Stimulated activated CD4-positive, alpha-beta T cell treated with anti-CD3 and anti-CD28 coated beads, Interleukin-1b, Interleukin-23, amount 100 ng/mL, for 1 hour (primary cell): ENCODE measurements at places on chromosomes 2 and 18.

- no peak for DNase-seq
These were observed 566.0 kb downstream of the NR4A2 start for GRCh38 chr2:155766342-155767115.

- no peak for DNase-seq
These were observed 81.4 kb downstream of the TGOLN2 start for GRCh38 chr2:85246348-85246747.

DNA sequence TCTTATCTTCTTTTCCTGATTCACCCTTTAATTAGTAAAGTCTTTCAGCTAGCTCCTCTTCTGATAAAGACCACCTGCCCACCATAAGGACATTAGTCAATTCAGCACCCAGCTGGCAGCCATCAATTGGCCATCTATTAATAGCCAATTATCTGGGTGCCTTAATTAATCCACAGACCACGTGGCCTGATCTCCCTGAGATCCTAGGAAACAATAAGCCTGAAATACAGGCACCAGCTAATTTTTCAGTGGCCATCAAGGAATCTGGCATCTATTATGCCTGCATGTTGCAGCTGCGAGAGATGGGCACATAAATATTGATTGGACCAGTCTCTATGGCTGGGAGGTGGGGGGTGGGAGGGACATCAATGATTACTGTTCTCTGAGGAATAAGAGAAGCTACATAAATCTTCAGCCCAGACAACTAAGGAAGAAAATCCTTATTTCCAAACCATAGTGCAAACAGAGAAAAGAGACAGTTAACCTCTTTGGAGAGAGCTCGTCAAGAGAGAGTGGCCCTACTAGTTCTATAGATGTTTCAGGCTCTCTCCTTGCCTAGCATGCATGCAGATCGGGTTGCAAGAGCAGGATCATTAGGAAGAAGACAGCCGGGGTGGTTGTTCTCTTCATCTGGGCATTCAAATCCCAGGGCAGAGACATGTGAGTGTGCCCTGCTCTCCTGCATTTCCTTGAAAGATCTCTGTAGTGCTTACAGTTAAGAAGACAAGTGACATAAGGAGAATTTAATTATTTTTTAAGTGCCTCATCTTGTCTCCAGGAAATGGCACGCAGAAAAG, 8.7 kb downstream of the GALNT14 start:
- DNase-seq = no peak

GRCh38 chr2:172172513-172173173, 69.9 kb upstream of the DLX2 start:
- peak; percentile 32 for DNase-seq

GRCh38 chr2:85503851-85504777, 34.9 kb upstream of the MAT2A start:
- DNase-seq = no peak

- no peak for DNase-seq
These were observed 341.8 kb upstream of the GULP1 start for GRCh38 chr2:187949859-187950258.

DNA sequence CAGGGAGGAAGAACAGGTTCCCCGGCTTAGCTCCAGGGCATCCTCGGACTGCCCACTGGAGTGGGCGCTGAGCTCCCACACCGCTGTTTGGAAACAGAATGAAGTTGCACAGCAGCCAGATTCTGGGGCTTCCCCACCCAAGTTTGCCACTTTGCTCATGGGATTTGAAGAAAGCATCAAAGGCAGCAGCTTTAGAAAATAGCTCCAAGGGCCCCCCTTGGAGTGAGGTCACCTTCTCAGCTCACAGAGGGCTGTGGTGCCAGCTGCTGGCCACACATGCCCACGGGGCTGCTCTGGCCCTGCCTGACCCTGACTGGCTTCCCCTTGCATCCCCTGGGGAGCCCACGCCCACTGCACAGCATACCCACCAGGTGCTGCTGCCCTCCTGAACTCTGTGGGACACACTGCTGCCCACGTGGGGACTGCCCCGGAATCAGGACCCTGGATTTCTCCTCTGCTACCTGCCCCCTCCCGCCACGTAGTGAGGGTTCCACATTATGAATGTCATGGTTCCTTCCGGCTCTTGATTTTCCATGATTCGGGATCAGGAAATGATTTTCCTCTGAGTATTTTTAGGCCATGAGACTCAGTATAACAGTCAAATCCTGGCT, 70.3 kb downstream of the TGOLN2 start:
- no peak for DNase-seq

GRCh38 chr2:176129813-176130146, 275 bp downstream of the HOXD8 start:
- no peak for DNase-seq

DNA sequence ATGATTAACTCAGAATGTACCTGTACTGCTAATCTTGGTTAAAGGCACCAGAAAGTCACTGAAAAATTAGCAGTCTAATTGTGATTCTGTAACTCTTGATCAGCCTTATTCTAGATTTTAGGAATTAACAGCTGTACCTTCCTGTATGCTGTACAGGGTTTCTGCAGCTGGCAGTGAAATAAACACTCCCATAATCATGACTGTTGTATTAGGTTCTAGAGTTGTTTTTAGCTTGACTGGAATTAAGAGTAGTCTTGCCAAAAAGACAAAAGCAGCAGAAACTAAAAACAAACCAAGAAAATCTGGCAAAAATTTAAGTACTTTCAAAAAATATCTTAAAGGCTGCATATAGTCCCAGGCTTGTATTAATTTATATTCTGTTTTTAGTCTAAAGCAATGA, 103.5 kb downstream of the SOS1 start:
- DNase-seq = no peak

GRCh38 chr18:21831413-21831831, 90.8 kb downstream of the MIB1 start:
- no peak for DNase-seq

- no peak for DNase-seq
These were observed 70.2 kb downstream of the PTPRM start for GRCh38 chr18:7637269-7637668.

DNA sequence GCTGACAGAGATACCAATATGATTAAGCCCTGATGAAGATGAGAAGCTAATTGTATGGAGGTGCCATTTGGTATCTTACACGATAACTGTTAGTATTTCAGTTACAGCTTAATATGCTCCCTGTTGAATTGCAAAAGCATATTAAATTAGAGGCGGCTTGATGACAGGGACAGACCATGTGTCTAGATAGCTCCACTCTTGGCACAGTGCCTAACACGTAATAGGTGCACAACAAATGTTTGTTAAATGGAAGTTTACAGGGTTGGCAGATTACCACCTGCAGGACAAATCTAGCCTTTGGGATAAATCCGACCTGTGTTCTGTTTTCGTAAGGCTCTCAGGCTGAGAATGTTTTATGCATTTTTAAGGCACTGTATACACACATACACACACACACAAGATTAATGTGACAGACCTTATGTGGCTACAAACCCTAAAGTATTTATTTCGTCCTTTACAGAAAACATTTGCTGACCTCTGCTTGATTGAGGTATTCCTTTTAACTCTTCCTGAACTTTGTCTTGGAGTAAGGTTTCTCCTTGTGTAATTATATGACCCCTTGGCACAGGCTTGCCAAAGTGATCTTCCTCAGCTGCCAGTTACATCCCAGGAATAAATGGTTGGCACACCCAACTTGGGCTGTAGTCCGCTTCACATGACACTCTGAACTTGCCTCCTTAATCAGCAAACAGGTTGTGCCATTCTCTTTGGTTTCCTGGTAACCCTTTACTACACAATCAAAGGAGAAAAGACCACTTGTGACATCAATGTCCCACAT, 348.9 kb downstream of the HRH4 start:
- no peak for DNase-seq

DNA sequence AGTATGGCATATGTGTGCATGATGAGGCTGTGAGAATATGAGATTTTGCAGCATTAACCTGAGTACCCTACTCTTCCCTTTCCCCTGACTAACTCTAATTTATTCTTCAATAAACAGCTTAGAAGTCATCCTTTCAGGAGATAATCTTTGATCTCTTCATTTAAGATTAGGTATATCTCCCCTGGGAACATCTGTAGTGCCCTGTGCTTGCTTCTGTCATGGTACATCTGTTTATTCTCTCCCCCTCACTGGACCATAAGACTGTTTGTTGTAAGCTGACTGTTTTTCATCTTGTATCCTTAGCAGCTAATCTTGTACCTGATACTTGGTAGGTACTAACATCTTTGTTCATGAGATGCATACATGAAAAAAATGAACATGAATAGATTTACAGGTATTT, 83.1 kb downstream of the MBD5 start:
- DNase-seq = no peak

DNA sequence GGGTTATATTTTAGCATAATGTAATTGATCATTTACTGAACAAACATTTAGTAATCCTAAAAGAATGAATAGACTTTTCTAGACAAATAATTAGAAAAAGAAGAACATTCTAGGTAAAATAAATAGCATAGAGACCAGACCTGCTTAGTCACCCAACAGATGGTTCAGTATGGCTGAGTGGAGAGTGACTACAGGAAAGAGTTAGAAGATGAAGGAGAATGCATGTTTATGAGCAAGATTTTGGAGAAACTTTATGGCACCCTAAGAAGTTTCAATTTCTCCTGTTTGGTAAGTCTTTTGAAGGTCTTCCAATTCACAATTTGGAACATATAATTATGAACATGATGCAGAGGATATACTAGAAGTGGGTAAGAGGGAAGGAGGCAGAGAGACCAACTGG, 32.9 kb downstream of the FAP start:
- no peak for DNase-seq

- no peak for DNase-seq
These were observed 48.3 kb upstream of the NRP2 start for GRCh38 chr2:205633994-205634393.

DNA sequence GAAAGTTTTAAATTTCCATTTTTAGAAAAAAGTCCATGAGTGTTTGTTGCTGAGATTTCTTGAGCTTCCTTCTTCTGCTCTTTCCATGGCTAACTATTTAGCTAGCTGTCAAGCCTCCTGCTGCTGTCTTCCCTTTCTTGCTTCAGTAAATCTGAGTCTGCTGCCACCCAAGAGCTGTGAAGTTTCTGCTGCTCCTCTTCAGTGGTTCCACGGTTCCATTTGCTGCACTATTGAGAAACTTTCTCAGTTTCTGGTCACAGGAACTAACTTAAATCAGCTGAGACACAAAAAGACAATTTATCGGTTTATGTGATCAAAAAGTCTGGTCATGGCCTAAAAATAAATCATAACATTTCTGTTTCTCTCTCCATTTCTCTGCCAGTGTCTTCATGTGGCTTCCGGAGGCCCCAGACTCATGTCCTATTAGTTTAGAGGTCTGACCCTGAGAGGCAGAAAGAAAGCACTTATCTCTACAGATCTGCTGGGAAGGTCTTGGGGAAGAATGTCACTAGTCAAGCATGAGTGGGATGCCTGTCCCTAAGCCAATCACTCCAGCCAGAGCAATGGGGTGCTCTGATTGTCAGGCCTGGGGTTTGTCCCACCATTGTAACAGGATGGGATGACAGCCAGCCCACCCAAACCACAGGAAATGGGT, 73.0 kb upstream of the ARL4C start:
- no peak for DNase-seq

GRCh38 chr2:179239195-179239594, 25.4 kb downstream of the SESTD1 start:
- no peak for DNase-seq

DNA sequence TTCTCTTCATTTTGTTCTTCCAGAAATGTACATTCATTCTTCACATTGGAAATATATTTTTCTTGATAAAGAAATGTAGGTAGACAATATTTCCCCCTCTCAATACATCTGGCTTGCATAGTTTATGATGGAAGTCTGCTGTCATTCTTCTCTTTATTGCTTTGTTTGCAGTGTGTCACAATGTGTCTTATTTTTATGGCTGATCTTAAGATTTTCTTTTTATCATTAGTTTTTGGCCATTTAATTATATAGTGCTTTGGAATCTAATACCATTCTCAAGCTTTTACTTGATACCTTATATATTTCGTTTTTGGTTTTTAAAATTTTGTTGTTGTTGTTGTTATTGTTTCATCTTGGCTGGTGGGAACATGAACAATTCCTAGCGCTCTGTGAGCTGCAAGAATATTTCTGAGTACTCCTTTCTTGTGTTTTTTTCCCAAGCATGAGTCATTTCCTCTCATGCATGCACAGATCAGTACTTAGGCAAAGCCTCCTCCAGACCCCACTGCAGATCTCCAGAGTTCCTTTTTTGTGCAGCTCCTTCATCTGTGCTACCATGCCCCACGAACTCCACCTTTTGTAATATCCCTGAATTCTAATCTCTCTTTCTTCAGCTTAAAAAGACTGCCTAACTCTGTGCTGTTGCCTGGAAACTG, 13.7 kb upstream of the MMADHC start:
- no peak for DNase-seq
